ENCODE measurements at places on chromosomes 6 and 20.

- no peak for DNase-seq
These were observed 317.5 kb downstream of the UTRN start for GRCh38 chr6:144602523-144603180.

DNA sequence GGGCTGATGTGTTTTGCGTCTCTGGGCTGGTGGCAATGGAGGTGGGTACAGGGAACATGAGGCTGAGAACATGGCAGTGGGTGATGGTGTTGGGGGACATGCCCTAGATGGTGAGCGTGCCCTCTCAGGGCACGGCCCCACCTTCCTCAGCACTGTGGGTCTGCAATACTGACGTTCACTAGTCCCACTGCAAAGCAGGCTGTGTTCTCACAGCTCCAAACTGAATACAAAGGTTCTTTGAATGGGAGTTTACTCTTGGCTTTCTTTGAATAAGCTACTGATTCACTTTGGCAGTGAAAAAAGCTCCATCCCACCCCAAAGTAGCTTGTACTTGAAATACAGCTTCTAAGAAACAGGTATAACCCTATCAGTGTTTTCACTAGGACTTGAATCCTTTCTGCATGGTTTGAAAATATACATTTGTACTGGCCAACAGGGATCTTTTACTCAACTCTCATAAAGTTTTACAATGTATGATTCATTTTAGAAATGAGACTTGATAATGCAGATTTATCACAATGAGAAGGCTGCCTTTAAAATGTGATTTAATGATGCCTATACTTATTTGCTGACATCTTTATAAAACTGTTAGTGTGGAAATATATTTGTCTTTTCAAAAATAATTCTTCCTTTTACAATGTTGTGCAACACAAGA lies 400.7 kb downstream of the ZFAND3 start:
- no peak for DNase-seq

- DNase-seq = no peak
These were observed 104.7 kb upstream of the TMEM170B start for GRCh38 chr6:11432713-11433450.

GRCh38 chr6:12806796-12807195 lies 90.2 kb downstream of the PHACTR1 start:
- DNase-seq = no peak

DNA sequence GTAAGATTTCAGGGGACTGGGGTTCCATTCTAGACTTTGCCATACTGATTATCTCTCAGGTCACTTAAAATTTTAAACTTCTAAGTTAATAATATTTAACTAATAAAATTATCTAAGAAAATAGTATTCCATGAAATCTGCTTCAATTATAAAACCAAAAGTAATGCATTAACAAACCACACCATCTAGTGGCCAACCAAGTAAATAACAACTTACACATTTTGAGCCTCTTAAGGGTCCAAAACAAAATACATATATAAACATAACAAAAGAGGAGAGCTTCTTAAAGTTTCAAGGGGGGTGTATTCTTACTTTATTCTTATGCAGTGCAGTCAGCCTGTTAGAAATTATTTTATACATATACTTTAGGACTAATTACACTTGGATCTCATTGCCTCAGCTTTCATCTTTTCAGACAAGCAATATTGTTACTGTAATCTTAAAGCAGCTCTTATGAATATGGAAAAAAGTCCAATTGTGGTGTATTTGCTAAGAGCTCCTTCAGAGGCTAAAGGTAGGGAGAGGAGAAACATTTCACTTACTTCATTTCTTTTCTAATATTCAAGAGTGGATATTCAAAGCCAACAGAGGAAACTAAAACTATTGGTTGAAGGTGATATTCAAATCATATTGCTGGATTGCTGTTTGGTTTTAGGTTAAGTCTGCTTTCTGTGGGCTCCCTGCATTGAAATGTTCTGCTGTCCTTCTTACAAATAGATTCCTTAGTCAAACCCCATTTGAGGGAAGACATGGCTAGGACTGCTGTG lies 199.7 kb upstream of the SIM1 start:
- no peak for DNase-seq

- DNase-seq = no peak
These were observed 36.9 kb downstream of the TRPC4AP start for GRCh38 chr20:35055445-35056276.

GRCh38 chr20:46275091-46275490 lies 33.2 kb downstream of the CDH22 start:
- no peak for DNase-seq

DNA sequence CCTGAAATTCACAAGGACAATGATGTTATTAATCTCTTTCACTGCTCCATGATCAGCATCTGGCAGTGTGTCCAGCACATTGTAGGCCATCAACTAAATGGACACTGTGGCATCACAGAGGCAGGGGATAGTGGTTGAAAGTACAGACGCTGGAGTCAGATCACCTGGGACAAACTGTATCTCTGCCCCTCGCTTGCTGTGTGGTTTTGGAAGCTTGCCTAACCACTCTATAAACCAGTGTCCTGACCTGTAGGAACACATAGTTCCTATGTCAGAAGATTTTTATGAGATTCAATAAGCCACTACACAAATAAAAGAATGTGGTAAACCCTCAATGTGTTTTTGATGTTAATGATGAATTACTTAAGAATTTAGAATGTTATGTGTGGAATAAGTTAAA lies 219.3 kb upstream of the RNF217 start:
- no peak for DNase-seq

- no peak for DNase-seq
These were observed 70.2 kb downstream of the TENT5A start for GRCh38 chr6:81682235-81682795.

DNA sequence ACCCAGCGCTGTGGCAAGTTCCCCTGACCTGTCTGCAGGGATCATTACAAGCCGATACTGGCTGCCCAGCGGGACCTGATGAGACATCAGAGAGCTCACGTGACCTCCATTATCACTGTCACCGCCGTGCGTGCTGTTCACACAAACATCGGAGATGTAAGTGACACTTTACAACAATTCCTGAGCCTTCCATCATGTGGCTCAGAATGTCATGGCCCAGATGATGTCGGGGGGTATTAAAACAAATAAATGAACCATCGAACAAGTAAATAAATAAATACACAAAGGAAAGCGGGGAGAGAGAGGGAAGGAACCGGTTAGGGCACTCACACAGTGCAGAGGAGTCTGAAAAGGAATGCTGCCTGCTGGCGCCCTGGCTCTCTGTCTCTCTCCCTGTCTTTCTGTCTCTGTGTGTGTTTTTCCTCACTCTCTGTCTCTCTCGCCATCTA lies 195.1 kb downstream of the BMP7 start:
- no peak for DNase-seq

GRCh38 chr6:116471531-116471930 lies 10.4 kb downstream of the CALHM6 start:
- DNase-seq = no peak

GRCh38 chr6:146791930-146792329 lies 193.2 kb downstream of the ADGB start:
- DNase-seq = no peak

DNA sequence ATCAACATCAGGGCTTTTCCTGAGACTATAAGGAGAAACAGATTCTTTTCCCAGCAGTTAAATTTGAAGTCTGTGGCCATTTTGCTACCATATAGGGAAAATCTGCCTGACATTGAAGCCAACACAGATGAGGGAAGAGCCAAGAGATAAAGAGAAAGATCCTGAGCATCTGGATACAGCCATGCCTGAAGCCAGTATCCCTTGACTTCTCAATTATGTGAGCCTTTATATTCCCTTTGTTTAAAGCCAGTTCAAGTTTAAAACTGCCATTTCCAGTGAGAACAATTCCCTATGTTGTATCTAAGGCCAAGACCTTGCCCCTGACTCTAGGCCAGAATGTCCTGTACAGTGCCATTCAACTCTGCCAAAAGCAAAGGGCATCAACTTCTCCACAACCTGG lies 3.8 kb upstream of the NRSN2 start:
- no peak for DNase-seq

GRCh38 chr6:34900321-34901031 lies 11.4 kb downstream of the ANKS1A start:
- no peak for DNase-seq

- no peak for DNase-seq
These were observed 75.8 kb downstream of the LAMP5 start for GRCh38 chr20:9590189-9590588.

GRCh38 chr20:17343091-17343490 lies 116.3 kb downstream of the PCSK2 start:
- no peak for DNase-seq

DNA sequence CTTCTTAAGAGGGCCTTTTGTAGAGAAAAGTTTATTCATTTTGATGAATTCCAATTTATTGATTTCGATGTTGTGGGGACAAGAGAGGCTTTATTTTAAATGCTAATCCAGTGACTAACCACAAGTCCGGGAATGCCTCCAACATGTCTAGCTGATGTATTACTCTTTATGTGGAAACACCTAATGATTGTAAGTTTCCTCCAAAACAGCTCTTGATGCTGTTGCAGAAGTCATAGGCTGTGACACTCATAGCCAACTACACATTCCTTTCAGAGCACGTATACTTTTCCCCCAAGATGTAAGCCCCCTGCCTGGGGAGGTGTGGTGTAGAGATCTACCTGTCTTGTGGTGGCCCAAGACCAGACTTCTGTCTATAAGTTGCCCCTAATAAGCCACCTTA lies 61.3 kb upstream of the RNF24 start:
- DNase-seq = no peak

GRCh38 chr6:141463237-141463977 lies 669.3 kb upstream of the GJE1 start:
- no peak for DNase-seq

GRCh38 chr6:118354641-118355040 lies 193.5 kb upstream of the PLN start:
- no peak for DNase-seq

All from left cardiac atrium (tissue), 4 donors.